ENCODE measurements at places on chromosomes 16 and 17. TPM values are rescaled to one million over a fixed set of nuclear protein-coding genes. Genes with fewer than 3 reads are reported as not detected.
A peak's percentile ranks its signal among the peaks of the same experiment; 100 is the strongest.

DNA sequence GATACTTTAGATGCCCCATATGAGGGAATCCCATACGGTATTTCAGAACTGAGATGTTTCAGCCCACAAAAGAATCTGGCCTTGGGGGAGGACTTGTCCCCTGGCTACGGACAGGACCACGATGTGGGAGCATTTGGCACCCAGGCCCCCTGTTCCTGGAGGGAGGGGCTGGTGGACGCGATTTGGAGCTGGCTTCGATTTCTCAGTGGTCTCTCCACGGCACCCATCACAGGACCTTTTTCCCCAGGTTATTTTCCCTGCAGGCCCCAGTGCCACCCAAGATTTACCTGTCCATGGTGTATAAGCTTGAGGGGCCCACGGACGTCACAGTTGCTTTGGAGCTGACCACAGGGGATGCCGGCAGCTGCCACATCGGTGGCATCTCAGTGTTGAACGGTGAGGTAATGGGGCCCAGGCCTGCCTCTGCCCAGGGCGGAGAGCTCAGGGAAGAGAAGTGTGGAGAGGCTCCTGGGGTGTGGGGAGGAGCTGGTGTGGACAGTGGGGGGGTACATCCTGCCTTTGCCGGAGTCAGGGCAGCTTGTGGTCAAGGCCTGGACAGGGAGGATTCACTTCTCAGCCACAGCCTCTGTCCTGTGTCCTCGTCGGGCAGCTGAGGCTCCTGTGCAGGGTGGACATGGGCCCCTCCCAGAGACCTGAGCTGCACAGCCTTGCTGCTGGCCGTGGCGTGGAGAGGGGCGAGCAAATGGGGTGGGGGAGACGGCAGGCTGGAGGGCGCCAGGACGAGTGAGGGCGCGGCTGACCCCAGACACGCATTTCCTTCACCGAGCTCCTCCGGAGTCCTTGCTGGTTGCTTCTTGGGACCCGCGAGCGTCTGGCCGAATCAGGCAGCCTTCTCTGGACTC is 9.9 kb downstream of the ENGASE start:
- DNase-seq = no peak

- DNase-seq = peak; percentile 67
Observed at GRCh38 chr17:9427465-9428315, 147.9 kb downstream of the STX8 start.

DNA sequence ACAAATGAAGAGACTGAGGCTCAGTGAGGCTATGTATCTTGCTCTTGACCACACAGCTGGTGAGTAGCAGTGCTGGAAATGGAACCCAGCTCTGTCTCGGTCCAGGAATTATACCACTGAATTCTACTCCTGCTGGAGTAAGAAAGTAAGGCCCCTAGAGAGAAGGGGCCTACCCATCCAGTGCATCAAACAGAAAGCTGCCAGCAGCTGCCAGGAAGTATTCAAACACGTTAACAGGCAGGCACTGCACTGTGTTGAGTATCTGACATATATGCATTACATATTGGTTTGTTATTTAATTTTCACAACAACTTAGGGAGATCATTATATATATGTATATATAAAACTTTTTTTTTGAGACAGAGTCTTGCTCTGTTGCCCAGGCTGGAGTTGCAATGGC is 4.0 kb downstream of the ARL5C start:
- DNase-seq = no peak

- DNase-seq = no peak
Observed at GRCh38 chr16:66399031-66399430, 28.1 kb upstream of the BEAN1 start.

GRCh38 chr16:73177729-73178295 is 129.9 kb upstream of the ZFHX3 start:
- DNase-seq = no peak

DNA sequence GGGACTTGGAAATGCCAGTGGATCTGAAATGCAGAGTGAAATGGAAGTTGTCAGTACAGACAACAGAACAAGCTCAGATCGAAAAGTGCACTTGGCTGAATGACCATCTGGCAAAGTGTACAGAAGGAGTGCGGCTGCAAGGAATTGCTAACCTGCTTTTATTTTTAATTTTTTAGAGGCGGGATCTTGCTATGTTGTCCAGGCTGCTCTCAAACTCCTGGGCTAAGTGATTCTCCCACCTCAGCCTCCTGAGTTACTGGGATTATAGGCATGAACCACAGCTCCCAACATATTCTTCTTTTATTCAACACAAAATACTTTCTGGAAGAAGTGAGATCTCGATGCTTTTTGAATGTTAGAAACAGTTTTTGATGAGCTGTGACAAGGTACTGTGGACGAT is 3.6 kb downstream of the LRRC59 start:
- DNase-seq = no peak

- no peak for DNase-seq
Observed at GRCh38 chr17:61310590-61310989, 89.1 kb upstream of the TBX2 start.

The PIRT gene
- 0.82 TPM for total RNA-seq

The PIK3R5 gene
- total RNA-seq = 1.5 TPM

The ADAP2 gene
- 5.5 TPM for total RNA-seq

The SEZ6L2 gene
- 4.7 TPM for total RNA-seq
